A549 treated with CORT108297 at 1 μM for 4 hours (cell line): ENCODE measurements at places on chromosomes 12 and 14. TPM values are rescaled to one million over a fixed set of nuclear protein-coding genes. Genes with fewer than 3 reads are reported as not detected.

The SERPINA5 gene
- total RNA-seq, result 0.05 to 0.16 TPM (median 0.14 TPM) in 5 replicates

The TDRD9 gene
- total RNA-seq, result not detected in 5 replicates

The FAM181A gene
- total RNA-seq, result not detected in 5 replicates

The OTX2 gene
- not detected in 5 replicates for total RNA-seq

The TMX1 gene
- 32.9 to 61.6 TPM (median 40.4 TPM) in 5 replicates for total RNA-seq

The KRT83 gene
- total RNA-seq, result 3.4 to 6.5 TPM (median 5.6 TPM) in 5 replicates

The TCL1B gene
- total RNA-seq, result not detected in 5 replicates

The FAM222A gene
- 3.4 to 7.2 TPM (median 5.2 TPM) in 5 replicates for total RNA-seq

The IKZF4 gene
- 1.9 to 3.6 TPM (median 2.2 TPM) in 5 replicates for total RNA-seq

The TAPBPL gene
- 3.3 to 4.6 TPM (median 3.7 TPM) in 5 replicates for total RNA-seq

The AQP2 gene
- total RNA-seq, result not detected in 5 replicates

The RAB3IP gene
- total RNA-seq, result 12.1 to 15.8 TPM (median 12.7 TPM) in 5 replicates

The TAS2R10 gene
- total RNA-seq, result 0.11 to 0.17 TPM in 2 of 5 replicates, not detected in the others

The KRT4 gene
- 2.8 to 3.8 TPM (median 3.0 TPM) in 5 replicates for total RNA-seq

The CHGA gene
- 1.0 to 1.7 TPM (median 1.4 TPM) in 5 replicates for total RNA-seq

The TRHDE gene
- 0.05 to 0.23 TPM (median 0.10 TPM) in 5 replicates for total RNA-seq

The MAP3K9 gene
- total RNA-seq, result 3.6 to 5.6 TPM (median 4.8 TPM) in 5 replicates

The INHBC gene
- 0.05 to 0.08 TPM in 2 of 5 replicates, not detected in the others for total RNA-seq

The TIMM9 gene
- total RNA-seq, result 60.7 to 98.4 TPM (median 66.0 TPM) in 5 replicates

The ARMH4 gene
- total RNA-seq, result 0.55 to 0.84 TPM (median 0.69 TPM) in 5 replicates

The RNF212B gene
- not detected in 5 replicates for total RNA-seq

The ZNF664 gene
- 53.9 to 68.5 TPM (median 62.0 TPM) in 5 replicates for total RNA-seq

The B3GNT4 gene
- 0.54 to 1.2 TPM (median 0.91 TPM) in 5 replicates for total RNA-seq

The WIF1 gene
- not detected in 5 replicates for total RNA-seq

The TMEM132D gene
- total RNA-seq, result not detected in 5 replicates

The ZDHHC22 gene
- 0.20 to 0.46 TPM (median 0.34 TPM) in 5 replicates for total RNA-seq

The CMA1 gene
- not detected in 5 replicates for total RNA-seq

The PLEK2 gene
- 20.6 to 29.7 TPM (median 26.1 TPM) in 5 replicates for total RNA-seq

The ANKRD33 gene
- total RNA-seq, result 0.08 to 0.12 TPM in 2 of 5 replicates, not detected in the others

The ALKBH1 gene
- 15.2 to 16.9 TPM (median 16.0 TPM) in 5 replicates for total RNA-seq

The BMP4 gene
- 1.6 to 2.6 TPM (median 2.0 TPM) in 5 replicates for total RNA-seq

The PFDN5 gene
- total RNA-seq, result 472 to 519 TPM (median 490 TPM) in 5 replicates

The METTL1 gene
- total RNA-seq, result 54.5 to 55.9 TPM (median 55.3 TPM) in 5 replicates

The CRIP2 gene
- 94.2 to 194 TPM (median 175 TPM) in 5 replicates for total RNA-seq

The PMEL gene
- 0.77 to 1.0 TPM (median 0.89 TPM) in 5 replicates for total RNA-seq

The STAB2 gene
- 0.01 TPM in 1 of 5 replicates, not detected in the others for total RNA-seq

The PDE3A gene
- total RNA-seq, result 2.4 to 4.3 TPM (median 3.7 TPM) in 5 replicates

The SRGAP1 gene
- 9.1 to 11.4 TPM (median 10.6 TPM) in 5 replicates for total RNA-seq

The TMPRSS12 gene
- not detected in 5 replicates for total RNA-seq

The DLGAP5 gene
- total RNA-seq, result 26.3 to 44.6 TPM (median 32.0 TPM) in 5 replicates

The PTCSC3 gene
- total RNA-seq, result not detected in 5 replicates

The BATF gene
- not detected in 5 replicates for total RNA-seq

The SLC16A7 gene
- 0.08 to 0.20 TPM (median 0.15 TPM) in 5 replicates for total RNA-seq

The RTN1 gene
- 0.02 to 0.06 TPM in 2 of 5 replicates, not detected in the others for total RNA-seq

The SMAGP gene
- 20.2 to 25.3 TPM (median 23.0 TPM) in 5 replicates for total RNA-seq

The RPL41 gene
- 4,645 to 5,946 TPM (median 5,878 TPM) in 5 replicates for total RNA-seq

The PLCZ1 gene
- not detected in 5 replicates for total RNA-seq

The AQP5 gene
- not detected in 5 replicates for total RNA-seq

The PA2G4 gene
- 281 to 362 TPM (median 303 TPM) in 5 replicates for total RNA-seq

The SELPLG gene
- total RNA-seq, result 0.63 to 1.4 TPM (median 0.83 TPM) in 5 replicates

The OASL gene
- total RNA-seq, result 3.5 to 5.0 TPM (median 4.5 TPM) in 5 replicates

The LRTM2 gene
- 0.07 to 0.10 TPM in 2 of 5 replicates, not detected in the others for total RNA-seq

The IQSEC3 gene
- total RNA-seq, result 0.01 to 0.10 TPM in 2 of 5 replicates, not detected in the others

The LTB4R gene
- 3.7 to 7.0 TPM (median 6.4 TPM) in 5 replicates for total RNA-seq

The SMCO2 gene
- 0.10 to 0.34 TPM (median 0.25 TPM) in 4 of 5 replicates, not detected in the other for total RNA-seq

The BEST3 gene
- 1.0 to 1.4 TPM (median 1.1 TPM) in 5 replicates for total RNA-seq

The WSCD2 gene
- total RNA-seq, result not detected in 5 replicates

The CCDC197 gene
- total RNA-seq, result not detected in 5 replicates

The DACT1 gene
- total RNA-seq, result 0.50 to 0.65 TPM (median 0.59 TPM) in 5 replicates
